ENCODE measurements at places on chromosomes 3 and 15. TPM values are rescaled to one million over a fixed set of nuclear protein-coding genes. Genes with fewer than 3 reads are reported as not detected.

Gene ZIC4
- total RNA-seq: 1.0 TPM

Gene SLC25A26
- total RNA-seq: 18.9 TPM

Gene MYO9A
- total RNA-seq: 22.1 TPM

Gene MBD4
- 15.9 TPM for total RNA-seq

Gene FRMD4B
- total RNA-seq: 14.0 TPM

Gene ARGFX
- not detected for total RNA-seq

Gene RNU5B-1
- not detected for total RNA-seq

Gene RASGRP1
- 0.27 TPM for total RNA-seq

Gene SLC22A13
- 0.40 TPM for total RNA-seq

Gene GRAMD2A
- not detected for total RNA-seq

Gene CHDH
- 2.4 TPM for total RNA-seq

Gene LARP6
- 44.4 TPM for total RNA-seq

Gene C15orf40
- total RNA-seq: 16.4 TPM

Gene ZNF717
- 7.0 TPM for total RNA-seq

Gene TPRG1
- total RNA-seq: 1.4 TPM

All from myocyte (in vitro differentiated cells).